Urinary bladder (tissue), 4 donors: ENCODE measurements at places on chromosomes 3 and 15. TPM values are rescaled to one million over a fixed set of nuclear protein-coding genes. Genes with fewer than 3 reads are reported as not detected.

DNA sequence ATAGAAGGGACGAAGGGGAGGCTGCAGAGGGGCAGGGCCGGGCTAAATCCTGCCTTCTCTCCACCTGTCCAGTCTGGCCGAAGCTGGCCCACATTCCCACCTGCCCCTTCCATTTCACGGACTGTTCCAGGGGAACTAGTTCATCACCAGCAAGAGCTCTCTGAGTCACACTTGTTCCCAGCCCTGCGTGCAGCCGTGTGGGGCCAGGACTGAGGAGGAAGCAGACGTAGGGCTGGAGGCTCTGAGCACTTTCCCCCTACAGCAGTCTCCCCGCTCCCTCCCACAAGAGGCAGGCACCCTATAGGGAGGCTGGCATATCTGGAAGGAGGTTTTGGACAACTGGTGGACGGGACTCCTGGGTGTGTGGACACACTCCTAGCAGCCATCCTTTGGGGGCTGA lies 3.0 kb downstream of the ITIH4 start:
- DNase-seq: no peak

- DNase-seq: no peak
Observed at GRCh38 chr3:163159306-163159705, 1662.7 kb downstream of the OTOL1 start.

DNA sequence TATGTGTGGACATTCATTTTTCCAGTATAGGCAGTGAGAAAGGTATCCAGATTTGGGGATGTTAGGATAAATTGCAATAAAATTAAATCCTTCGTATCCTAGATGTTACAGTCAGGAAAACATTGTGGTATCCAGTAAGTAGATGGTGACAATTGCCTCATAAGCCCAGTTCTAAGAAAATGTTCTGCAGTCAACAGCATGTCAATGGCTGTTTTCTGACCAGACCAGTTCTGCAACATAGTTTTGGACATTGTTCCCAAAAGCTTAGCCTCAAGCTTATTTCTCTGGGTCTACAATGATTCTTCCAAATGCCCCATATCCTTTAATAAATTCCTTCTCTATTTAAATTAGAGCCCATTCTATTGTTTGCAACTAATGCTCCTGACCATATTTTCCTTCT lies 480.7 kb downstream of the FHIT start:
- no peak for DNase-seq

DNA sequence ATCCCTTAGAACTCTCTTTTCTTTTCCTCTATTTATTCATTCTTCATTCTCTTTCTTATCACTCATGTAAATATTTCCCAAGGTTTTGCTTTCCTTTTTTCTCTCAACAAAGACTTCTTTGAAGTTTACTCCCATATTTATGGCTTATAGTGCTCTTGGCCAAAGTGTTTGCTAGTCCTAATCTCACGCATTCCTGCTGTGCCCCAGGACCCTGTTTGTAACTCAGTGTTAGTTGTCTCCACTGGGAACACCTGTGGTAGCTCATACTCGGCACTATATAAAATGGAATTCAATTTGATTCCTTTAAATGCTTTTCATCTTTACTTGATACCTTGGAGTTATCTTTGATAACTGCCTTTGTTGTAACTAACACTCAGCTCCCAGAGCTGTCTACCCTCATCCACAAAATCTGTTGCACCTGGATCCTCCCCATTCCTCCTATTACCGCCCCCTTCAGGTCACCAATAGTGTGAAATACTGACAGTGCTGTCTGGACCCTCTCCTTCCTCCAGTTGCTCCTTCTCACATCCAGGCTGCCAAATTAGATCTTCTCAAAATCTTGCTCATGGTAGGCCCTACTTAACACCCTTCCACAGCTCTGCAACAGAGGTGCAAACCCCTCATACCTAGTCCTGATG lies 76.8 kb downstream of the TIGIT start:
- DNase-seq: no peak

GRCh38 chr3:124084022-124084881 lies 92.3 kb upstream of the ROPN1 start:
- DNase-seq: no peak

SPSB4 gene
- 5.6 TPM for total RNA-seq

C3orf85 gene
- not detected for total RNA-seq

ACAD11 gene
- 47.3 TPM for total RNA-seq
